Upper lobe of right lung (tissue), 1 donor: ENCODE measurements at places on chromosomes 3 and 15. TPM values are rescaled to one million over a fixed set of nuclear protein-coding genes. Genes with fewer than 3 reads are reported as not detected.

- DNase-seq: no peak
- H3K27me3 ChIP-seq: no peaks in the 10 kb centered on the region
- no peaks in the 10 kb centered on the region for H3K36me3 ChIP-seq
- H3K4me1 ChIP-seq: no peaks in the 10 kb centered on the region
- no peak overlapping the region for H3K4me3 ChIP-seq
- H3K27ac ChIP-seq: no peak overlapping the region
Measured at GRCh38 chr3:30948426-30948825, 54.0 kb upstream of the GADL1 start.

- H3K27me3 ChIP-seq: no peaks in the 10 kb centered on the region
- no peaks in the 10 kb centered on the region for H3K4me1 ChIP-seq
- DNase-seq: no peak
- H3K4me3 ChIP-seq: no peak overlapping the region
Measured at GRCh38 chr15:52303093-52303772, 7.6 kb upstream of the MYO5C start.

- H3K4me3 ChIP-seq: no peak overlapping the region
- peaks cover 3% of the 10 kb centered on the region for H3K27me3 ChIP-seq
- H3K36me3 ChIP-seq: no peaks in the 10 kb centered on the region
- DNase-seq: no peak
- H3K4me1 ChIP-seq: no peaks in the 10 kb centered on the region
Measured at GRCh38 chr3:141124715-141125114, 73.6 kb downstream of the SPSB4 start.

DNA sequence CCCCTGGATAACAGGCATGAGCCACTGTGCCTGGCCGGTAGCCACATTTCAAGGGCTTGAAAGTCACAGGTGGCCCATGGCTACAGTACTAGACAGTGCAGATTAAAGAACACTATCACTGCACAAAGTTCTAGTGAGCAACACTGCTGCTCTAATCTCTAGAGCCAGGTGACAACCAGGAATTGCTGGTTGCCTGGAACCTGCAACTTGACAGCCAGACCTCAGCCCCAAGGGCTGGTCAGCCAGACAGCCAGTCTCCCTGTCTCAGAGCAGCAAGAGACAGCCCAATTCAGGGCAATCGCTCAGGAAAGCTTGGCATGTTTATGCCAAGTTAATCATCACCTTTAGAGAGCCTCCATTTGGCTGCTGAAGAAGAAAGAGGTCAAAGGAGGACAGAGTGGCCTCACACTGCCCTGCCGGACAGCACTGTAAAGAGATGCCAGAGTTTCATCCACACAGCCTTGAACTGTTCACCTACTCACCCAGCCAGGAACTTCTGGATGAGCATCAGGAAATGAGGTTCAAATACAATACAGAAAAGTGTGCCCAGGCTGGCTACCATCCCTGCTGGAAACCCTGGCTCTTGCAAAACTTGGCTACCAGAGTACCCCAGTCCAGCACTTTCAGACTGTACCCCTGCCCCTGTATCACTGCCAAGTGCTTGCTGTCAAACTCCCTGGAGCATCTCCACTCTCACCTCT, 6.0 kb downstream of the CCDC12 start:
- peak overlapping the region; percentile 30 for H3K27ac ChIP-seq
- H3K4me1 ChIP-seq: peaks cover 77% of the 10 kb centered on the region
- no peak overlapping the region for H3K4me3 ChIP-seq
- H3K27me3 ChIP-seq: no peaks in the 10 kb centered on the region

- no peak overlapping the region for H3K4me3 ChIP-seq
- H3K27me3 ChIP-seq: no peaks in the 10 kb centered on the region
- no peak for DNase-seq
- no peaks in the 10 kb centered on the region for H3K36me3 ChIP-seq
- no peak overlapping the region for H3K27ac ChIP-seq
- H3K4me1 ChIP-seq: no peaks in the 10 kb centered on the region
Measured at GRCh38 chr15:29356786-29357185, 87.2 kb upstream of the NSMCE3 start.

GRCh38 chr3:189404024-189404423, 227.2 kb upstream of the TP63 start:
- no peak overlapping the region for H3K27ac ChIP-seq
- H3K4me1 ChIP-seq: no peaks in the 10 kb centered on the region
- H3K27me3 ChIP-seq: no peaks in the 10 kb centered on the region
- H3K4me3 ChIP-seq: no peak overlapping the region
- H3K36me3 ChIP-seq: no peaks in the 10 kb centered on the region

GRCh38 chr15:62212741-62213140, 47.7 kb upstream of the C2CD4B start:
- no peak overlapping the region for H3K27ac ChIP-seq
- H3K27me3 ChIP-seq: no peaks in the 10 kb centered on the region
- no peaks in the 10 kb centered on the region for H3K4me1 ChIP-seq
- no peak for DNase-seq
- H3K36me3 ChIP-seq: no peaks in the 10 kb centered on the region

GRCh38 chr15:58222679-58223078, 84.5 kb downstream of the AQP9 start:
- H3K4me1 ChIP-seq: no peaks in the 10 kb centered on the region
- no peak for DNase-seq
- H3K27me3 ChIP-seq: no peaks in the 10 kb centered on the region
- H3K4me3 ChIP-seq: no peak overlapping the region
- no peaks in the 10 kb centered on the region for H3K36me3 ChIP-seq

GRCh38 chr15:61146091-61146930, 82.8 kb downstream of the RORA start:
- no peak overlapping the region for H3K27ac ChIP-seq
- DNase-seq: no peak
- no peaks in the 10 kb centered on the region for H3K27me3 ChIP-seq
- H3K4me1 ChIP-seq: no peaks in the 10 kb centered on the region
- H3K36me3 ChIP-seq: no peaks in the 10 kb centered on the region
- no peak overlapping the region for H3K4me3 ChIP-seq

DNA sequence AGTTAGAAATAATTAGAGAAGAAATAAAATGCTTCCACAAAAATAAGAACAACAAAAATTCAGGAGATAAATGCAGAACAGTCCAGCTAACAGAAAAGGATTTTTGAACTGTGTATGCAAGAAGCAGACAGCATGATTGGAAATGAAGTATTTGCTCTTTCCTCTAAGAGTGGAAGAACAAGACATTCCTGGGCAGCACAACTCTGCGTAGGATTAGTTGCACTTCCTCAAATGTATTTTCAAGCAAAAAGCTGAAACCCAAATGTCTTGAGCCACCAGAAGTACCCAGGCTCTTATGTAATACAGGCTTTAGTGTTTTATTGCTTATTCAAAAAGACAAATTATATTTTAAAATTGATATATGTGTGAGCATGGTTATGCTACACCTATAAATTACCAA, 127.2 kb downstream of the ZBTB20 start:
- no peaks in the 10 kb centered on the region for H3K4me1 ChIP-seq
- H3K4me3 ChIP-seq: no peak overlapping the region
- no peak overlapping the region for H3K27ac ChIP-seq
- no peaks in the 10 kb centered on the region for H3K36me3 ChIP-seq
- DNase-seq: no peak

GRCh38 chr3:119294696-119295671, 801 bp downstream of the ARHGAP31 start:
- peaks cover 49% of the 10 kb centered on the region for H3K4me1 ChIP-seq
- H3K4me3 ChIP-seq: peak overlapping the region; percentile 85
- DNase-seq: peak; percentile 70
- H3K27me3 ChIP-seq: no peaks in the 10 kb centered on the region

DNA sequence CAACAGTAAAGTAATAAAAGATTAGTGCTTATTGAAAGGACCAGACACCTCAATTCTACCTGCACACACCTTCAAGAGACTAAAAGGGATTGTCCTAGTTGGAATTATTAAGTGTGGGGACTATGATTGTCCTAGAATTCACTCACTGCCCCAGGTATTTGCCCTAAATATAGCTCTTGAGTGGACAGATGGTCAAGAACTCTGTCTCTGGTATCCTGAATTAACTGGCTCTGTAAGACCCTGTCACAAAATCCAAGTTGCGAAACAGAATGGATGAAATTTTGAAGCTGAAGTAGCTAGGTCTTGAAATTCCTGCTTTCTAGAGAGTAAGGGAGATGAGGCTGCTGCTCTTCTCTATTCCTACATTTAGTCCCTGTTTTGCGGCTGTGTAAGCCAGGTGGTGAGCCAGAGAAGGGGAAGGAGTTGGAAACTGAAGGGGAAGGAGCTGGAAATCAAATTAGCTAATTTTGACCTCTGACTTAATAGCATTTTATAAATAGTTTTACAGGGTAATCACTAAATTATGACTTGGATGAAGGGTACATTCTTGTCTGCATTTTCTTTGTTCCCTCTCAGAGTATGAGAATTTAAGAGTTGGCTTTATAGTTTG, 34.5 kb downstream of the KBTBD12 start:
- no peak for DNase-seq
- no peaks in the 10 kb centered on the region for H3K4me1 ChIP-seq
- no peaks in the 10 kb centered on the region for H3K36me3 ChIP-seq
- no peak overlapping the region for H3K27ac ChIP-seq

DNA sequence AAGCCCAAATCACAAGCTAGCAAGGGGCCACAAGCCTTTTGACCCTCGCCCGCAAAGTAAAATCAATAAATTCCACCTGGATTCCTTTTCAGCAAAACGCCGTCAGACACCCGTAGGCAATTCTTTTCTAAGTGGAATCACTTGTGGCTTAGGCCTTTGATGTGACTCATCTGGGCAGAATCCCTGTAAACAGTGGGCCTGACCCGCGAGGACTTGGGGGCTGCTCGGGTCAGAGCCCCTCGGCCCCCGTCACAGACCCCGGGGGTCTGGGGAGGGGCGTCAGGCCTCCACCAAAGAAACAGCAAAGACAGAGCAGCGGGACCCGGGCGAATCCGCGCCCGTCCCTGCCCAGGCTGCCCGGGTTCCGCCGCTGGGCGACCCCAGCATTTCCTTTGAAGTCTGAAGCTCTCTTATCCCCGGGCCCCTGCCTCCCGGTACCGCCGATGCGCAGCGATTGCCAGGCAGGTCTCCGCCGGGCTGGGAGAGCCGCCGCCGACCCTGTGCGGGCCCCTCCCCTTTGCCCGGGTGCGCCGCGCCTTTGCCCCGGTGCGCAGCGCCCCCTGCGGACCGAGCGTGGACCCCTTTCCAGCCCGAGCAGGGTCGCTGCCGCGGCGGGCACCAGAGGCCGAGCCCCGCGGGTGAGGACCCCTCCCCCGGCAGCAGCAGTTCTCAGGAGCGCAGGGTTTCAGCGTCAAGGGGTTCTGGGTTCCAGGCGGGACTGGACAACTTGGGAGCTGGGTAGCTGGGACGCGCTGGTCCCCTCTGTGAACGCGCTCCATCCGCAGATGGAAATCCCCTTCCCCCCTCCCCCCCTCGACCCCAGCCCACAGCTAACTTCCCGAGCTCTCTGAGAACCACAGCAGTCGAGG, 178.3 kb downstream of the UACA start:
- H3K27me3 ChIP-seq: peaks cover 15% of the 10 kb centered on the region
- H3K27ac ChIP-seq: no peak overlapping the region
- H3K4me3 ChIP-seq: no peak overlapping the region
- peaks cover 4% of the 10 kb centered on the region for H3K4me1 ChIP-seq

- peak overlapping the region; percentile 30 for H3K27ac ChIP-seq
- H3K4me1 ChIP-seq: peaks cover 17% of the 10 kb centered on the region
- H3K4me3 ChIP-seq: no peak overlapping the region
- H3K36me3 ChIP-seq: no peaks in the 10 kb centered on the region
Measured at GRCh38 chr15:74383695-74384565, 16.5 kb upstream of the CYP11A1 start.

DNA sequence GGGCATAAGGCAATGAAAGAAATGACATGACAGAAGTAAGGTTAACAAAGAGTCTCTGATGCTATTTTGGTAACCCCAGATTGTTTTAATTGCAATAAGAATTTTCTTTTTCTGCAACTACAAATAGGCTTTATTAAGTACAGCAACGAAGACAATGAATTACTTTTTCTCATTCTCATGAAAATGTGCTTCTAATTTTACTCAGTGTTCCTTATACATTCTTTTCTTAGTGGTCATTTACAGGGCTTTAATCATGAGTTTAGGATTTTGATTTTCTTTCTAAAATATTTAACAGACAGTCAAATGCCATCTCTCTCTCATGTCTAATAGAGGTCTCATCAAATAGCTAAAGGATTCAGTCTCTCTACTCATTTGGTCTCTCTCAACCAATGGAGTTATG, 452.1 kb downstream of the RAP2B start:
- H3K4me3 ChIP-seq: no peak overlapping the region
- no peaks in the 10 kb centered on the region for H3K4me1 ChIP-seq
- no peak for DNase-seq
- no peak overlapping the region for H3K27ac ChIP-seq

GRCh38 chr15:95857758-95858157, 472.7 kb upstream of the NR2F2 start:
- H3K27ac ChIP-seq: no peak overlapping the region
- DNase-seq: no peak
- no peaks in the 10 kb centered on the region for H3K27me3 ChIP-seq
- no peak overlapping the region for H3K4me3 ChIP-seq
- no peaks in the 10 kb centered on the region for H3K36me3 ChIP-seq
- no peaks in the 10 kb centered on the region for H3K4me1 ChIP-seq

- no peak overlapping the region for H3K27ac ChIP-seq
- no peak overlapping the region for H3K4me3 ChIP-seq
- no peaks in the 10 kb centered on the region for H3K27me3 ChIP-seq
- DNase-seq: no peak
Measured at GRCh38 chr3:8681349-8681748, 36.8 kb upstream of the SSUH2 start.

GRCh38 chr3:94001827-94002495, 22.0 kb downstream of the ARL13B start:
- H3K27me3 ChIP-seq: no peaks in the 10 kb centered on the region
- H3K4me1 ChIP-seq: peaks cover 15% of the 10 kb centered on the region
- no peaks in the 10 kb centered on the region for H3K36me3 ChIP-seq
- DNase-seq: no peak
- peak overlapping the region; percentile 71 for H3K27ac ChIP-seq
- H3K4me3 ChIP-seq: no peak overlapping the region

GRCh38 chr3:107344722-107345121, 32.5 kb upstream of the CCDC54 start:
- no peaks in the 10 kb centered on the region for H3K4me1 ChIP-seq
- no peak overlapping the region for H3K4me3 ChIP-seq
- DNase-seq: no peak
- H3K27ac ChIP-seq: no peak overlapping the region
- H3K27me3 ChIP-seq: no peaks in the 10 kb centered on the region

GRCh38 chr3:42631620-42632019, 21.9 kb upstream of the ZBTB47 start:
- H3K36me3 ChIP-seq: peaks cover 80% of the 10 kb centered on the region
- no peak for DNase-seq
- H3K4me1 ChIP-seq: peaks cover 4% of the 10 kb centered on the region
- no peak overlapping the region for H3K27ac ChIP-seq
- H3K27me3 ChIP-seq: no peaks in the 10 kb centered on the region

- H3K27me3 ChIP-seq: no peaks in the 10 kb centered on the region
- DNase-seq: no peak
- no peak overlapping the region for H3K27ac ChIP-seq
- no peaks in the 10 kb centered on the region for H3K36me3 ChIP-seq
- H3K4me1 ChIP-seq: no peaks in the 10 kb centered on the region
- H3K4me3 ChIP-seq: no peak overlapping the region
Measured at GRCh38 chr15:95715116-95715903, 615.2 kb upstream of the NR2F2 start.

ITIH4 gene
- 26.9 TPM for total RNA-seq

SPINT1 gene
- total RNA-seq: 96.8 TPM

SELENOS gene
- 78.5 TPM for total RNA-seq

DLL4 gene
- 22.0 TPM for total RNA-seq

C2CD4B gene
- total RNA-seq: 3.5 TPM
